ENCODE measurements at places on chromosomes 16 and 17.

DNA sequence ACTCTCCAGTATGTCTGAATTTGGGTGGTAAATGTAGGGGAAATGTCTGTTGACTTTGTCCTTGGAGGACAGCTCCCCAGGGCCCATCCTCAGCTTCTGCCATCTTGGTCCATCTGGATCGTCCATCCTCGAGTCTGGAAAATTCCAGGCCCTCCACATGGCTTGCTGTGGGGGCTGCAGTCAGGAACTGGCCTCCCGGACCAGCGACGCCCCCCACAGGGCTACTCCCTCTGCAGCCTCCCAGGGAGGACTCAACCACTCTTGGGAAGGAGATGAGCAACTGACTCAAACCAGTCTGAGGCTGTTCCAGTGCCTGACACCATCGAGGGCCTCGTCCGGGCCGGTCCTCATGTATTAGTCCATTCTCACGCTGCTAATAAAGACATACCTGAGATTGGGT lies 5.5 kb upstream of the ZG16B start:
- DNase-seq = no peak

DNA sequence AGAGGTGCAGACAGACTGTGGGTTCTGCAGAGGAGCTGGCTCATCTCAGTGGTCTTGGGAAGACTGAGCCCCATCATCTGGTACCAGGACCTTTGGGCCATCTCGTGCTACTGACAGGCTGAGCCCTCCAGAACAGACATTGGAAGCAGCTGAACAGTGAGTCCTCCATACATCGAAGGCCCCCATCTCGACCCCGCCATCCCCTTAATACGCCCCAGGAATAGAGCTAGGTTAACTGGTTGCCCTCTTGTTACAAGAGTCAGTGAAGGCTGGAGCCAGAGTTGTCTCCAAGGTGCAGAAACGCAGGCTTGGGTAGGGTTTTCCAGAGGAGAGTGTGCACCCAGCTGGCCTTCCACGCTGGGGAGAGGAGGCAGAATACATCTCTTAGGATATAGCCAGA lies 76.0 kb downstream of the N4BP1 start:
- no peak for DNase-seq

DNA sequence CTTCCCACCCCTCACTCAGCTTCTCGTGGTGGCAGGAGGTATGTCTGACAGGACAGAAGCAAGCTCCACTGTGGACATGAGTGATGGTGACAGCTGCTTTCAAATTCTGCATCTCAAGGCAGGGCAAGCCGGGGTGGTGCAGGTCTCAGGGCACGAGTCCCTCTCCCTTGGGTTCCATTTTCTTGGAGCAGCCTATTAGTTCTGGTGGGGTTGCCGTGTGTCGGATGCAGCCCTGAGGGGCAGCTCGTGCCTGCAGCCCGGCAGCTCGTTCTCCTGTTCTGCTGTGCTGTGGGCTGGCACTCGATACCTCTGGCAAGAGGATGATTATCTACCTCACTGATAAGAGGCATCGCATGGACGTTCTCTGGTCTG lies 16.5 kb upstream of the CLEC18C start:
- no peak for DNase-seq

DNA sequence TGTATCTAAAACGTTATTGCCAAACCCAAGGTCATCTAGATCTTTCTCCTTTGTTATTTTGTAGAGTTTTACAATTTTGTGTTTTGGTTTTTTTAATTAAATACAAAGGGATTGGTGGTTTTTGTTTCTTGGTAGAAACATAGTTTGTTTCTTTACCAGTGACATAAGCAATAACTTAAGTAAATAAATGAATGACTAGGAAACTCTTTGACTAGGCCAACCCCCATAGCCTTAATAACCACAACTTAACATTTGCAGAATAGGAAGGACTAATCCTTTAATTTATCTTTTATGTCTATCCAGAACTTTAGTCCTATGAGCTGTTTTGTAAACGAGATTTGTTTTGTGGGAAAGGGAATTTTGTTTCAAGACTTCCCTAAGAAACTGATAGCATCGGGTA lies 162.5 kb downstream of the PRKCA start:
- DNase-seq = no peak

DNA sequence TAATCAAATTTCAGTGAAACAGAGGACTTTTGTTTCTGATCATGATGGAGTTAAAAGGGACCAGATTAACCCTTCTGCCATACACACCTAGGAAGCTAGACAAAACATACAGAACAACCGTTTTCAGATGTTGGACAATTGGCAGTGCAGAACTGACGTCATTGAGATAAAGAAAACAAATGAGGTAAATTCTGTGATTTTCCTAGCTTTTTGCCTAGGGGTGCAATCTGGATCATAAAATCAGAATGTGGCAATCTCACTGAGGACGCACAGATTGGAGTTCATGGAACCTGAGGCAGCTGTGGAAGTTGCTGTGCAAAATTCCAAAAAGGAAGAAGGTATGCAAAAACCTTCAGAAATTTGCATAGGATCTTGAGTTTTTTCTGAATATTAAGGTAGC lies 15.0 kb upstream of the USP32 start:
- DNase-seq = no peak

DNA sequence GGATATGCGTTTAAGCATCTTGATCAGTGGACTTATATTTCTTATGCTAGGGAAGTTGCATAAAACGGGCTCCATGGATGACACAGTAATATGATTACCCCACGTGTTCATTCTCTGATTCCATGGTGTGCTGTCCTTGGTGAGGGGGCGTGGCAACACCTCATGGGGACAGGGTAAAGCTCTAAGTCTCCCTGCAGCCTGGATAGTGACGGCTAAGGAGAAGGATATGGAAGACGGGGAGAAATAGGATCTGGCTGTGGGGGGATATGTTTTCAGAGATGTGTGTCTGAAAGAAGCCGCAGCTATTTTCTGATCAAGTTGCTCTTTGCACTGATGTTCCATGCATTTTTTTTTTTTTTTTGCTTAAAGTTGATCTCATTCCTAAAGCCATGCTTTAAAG lies 84.3 kb downstream of the MARCHF10 start:
- no peak for DNase-seq

DNA sequence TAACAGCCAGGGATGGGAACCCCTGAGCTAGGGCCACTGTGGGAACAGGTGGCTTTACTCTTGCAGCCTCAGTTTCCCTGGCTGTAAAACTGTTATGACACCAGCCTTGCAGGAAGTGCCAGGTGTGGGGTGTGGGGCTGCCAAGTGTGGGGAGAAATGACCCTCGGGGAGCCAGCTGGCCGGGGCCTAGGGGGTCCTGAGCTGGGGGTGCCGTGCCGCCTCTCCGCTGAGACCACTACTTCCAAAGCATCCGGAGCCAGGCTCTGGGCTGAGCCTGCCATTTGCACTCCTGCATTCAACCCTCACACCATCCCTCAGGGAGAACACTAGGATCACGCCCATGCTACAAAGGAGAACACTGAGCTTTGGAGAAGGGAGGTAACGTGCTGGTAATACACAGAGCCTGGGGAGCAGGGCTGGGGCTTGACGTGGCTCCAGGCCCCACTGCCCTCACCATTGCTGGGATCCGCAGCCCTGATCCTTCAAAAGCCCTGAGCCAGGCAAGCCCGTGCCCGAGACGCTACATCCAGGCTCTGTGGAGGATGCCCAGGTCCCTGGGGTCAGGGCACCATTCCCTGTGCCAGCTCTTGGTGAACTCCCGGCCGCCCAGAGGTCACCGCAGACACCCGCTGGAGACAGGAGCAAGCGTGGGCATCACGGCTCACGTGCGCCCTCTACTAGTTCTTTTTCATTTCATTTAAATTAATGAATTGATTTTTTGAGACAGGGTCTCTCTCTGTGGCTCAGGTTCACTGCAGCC lies 28.8 kb upstream of the GINS2 start:
- DNase-seq = peak; percentile 11

DNA sequence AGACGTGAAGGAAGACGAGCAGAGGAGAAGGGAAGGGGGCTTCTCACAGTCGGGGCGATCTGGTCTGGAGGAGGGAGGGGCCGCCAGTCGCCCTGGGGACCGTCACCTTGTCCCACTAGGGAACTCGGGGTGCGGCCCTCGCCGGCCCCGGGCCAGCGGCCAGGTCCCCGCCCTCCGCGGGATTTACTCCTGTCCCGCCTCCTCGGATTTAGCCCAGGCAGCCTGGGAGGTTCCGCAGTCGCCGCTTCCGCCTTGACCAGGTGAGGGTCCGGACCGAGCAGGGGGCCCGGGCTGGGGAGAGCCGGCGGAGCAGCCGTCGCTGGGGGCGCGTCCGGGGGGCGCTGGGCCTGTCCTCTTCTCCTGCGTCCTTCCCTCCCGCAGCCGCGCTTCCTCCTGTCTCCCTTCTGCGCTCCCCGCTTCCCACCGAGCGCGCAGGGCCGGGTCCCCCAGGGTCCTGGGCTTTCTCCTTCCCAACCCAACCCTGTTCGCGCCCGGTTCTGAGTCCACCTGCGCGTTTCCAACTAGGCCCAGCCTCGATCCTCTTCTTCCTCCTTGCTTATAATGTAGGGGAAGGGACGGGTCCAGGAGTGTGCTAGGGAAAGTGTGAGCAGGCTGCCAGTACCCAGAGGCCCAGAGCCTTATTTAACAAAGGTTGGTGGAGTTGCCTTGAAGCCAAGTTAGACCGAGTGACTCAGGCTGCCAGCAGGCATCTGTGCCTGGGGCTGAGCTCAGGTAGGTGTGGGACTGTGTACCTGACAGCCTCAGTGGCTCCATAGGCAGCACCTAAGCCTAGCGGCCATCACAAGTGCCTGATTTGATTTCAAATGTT lies at the start of gene TNK1:
Gene TNK1 (plus strand): TSS at position 235 of the 829 bp plus-strand sequence. CDS start 1,838 bp downstream, outside the sequence.
- DNase-seq = no peak

DNA sequence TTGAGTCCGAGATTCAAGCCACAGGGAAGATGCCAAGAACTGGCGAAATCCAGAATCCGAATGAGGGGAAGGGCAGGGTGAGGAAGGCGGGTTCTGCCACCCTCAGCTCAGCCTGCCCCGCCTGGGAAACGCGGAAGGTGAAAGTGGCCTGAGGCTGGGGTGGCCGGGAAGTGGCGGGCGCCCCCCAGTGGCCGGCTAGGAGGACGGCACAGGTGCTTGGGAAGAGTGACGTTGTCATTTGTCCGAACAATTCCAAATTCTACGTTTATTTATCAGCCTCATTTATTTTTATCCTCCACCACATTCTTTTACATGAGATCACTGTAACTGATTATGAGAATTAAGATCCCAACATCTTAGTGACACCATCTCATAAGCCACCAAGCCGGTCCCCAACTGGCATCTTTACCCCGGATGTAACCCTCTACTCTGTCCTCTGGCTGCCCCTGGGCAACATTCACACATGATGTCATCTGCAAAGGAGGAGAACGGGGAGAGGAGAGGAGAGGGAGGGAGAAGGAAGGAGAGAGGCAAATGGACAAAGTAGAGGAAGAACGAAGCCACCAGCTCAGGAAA lies 21.3 kb downstream of the SRCIN1 start:
- DNase-seq = peak; percentile 38

GRCh38 chr17:62717589-62717855 lies 90.1 kb downstream of the MRC2 start:
- DNase-seq = no peak

DNA sequence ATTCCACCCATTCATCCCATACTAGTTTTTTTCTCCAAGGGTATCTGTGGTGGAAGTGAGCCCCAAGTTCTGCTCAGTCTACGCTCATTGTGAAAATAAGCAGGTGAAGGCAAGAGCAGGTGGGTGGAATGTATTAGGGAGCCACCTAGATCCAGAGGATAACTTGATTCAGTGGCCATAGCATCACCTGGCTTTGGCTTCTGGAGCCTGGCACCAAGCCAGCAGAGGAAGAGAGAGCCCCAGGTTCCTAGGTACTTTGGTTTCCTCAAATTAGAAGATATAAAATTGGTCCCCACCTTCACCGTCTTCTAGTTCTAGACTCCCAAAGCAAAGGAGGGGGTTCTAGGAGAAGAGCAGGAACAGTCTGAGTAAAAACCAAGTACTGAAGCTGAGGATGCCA lies 4.1 kb downstream of the FXR2 start:
- DNase-seq = no peak

DNA sequence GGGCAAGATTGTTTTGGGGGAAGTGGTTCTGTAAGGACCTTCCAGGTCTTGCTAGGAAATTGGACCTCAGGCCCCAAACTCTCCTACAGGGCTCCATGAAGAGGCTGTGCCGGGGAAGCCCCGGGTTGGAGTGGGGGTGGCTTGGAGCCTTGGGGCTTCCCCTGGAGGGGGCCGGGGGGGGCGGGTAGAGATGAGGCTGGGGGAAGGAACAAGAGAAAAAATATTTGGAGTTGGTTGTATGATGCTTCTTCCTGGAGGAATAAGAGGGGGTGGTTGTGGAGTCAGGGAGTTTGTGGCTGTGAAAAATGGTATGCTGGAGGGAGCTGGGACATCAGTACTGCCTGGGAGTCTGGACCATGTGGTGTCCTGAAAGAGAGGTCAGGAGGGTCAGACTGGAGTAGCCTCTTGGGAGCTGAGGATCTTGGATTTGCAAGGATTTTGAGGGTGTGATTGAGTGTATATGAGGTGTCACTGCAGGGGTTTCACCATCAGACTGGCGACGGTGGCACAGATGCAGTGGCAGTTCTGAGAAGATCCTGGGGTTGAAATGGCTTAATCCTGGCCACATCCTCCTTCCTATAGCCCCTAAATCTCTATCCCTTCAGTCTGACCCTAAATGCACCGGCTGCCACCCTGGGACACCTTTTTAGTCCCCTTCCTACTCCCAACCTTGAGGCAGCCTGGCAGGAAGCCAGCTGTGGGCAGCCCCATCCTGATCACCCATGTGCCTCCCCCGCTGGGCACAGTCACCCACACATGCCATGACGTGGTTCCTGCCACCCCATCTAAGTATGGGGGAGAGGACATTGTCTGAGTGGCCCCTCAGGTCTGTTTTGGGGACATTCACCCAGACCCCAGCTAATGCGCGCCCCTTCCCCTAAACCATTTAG lies 10.9 kb downstream of the RARA start:
- peak; percentile 80 for DNase-seq

DNA sequence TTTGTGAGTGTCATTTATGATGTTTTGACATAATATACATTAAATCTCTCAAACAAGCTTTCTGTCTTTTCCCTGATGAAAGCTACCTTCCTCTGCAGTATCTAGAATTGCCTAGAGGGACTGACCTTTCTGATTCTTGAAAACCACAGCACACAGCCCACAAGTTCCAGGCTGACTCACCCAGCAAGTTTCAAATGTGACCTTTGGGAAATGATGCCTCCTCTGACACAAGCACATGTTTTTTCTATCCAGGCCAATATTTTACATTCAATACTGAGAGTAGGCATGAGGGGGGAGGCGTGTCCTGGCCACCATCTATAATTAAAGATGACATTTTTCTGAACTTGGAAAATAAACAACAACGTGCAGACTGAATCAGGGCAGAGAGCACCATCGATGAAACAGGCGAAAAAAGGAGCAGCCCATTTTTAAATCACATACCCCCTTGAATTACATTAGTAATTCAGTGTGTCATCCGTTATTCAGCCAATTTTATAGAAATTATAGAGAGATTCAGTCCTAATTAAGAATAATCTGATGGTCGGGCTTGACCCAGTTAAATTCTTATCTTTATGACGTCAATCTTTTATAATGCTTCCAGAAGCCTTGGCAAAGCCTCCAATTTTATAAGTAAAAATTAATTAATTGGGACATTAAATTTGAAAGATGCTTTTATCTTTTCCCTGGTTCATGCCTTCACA lies 292.6 kb upstream of the CDH11 start:
- no peak for DNase-seq

- DNase-seq = no peak
Measured at GRCh38 chr17:48113201-48113676, 5.7 kb downstream of the SNX11 start.

- DNase-seq = no peak
Measured at GRCh38 chr16:11651796-11652195, 16.5 kb upstream of the SNN start.

All from stimulated activated CD4-positive, alpha-beta T cell treated with anti-CD3 and anti-CD28 coated beads, Interleukin-1b, Interleukin-23, amount 100 ng/mL, for 1 hour (primary cell).